ENCODE measurements at places on chromosomes 16 and 17. TPM values are rescaled to one million over a fixed set of nuclear protein-coding genes. Genes with fewer than 3 reads are reported as not detected.

- peak; percentile 96 for DNase-seq
Measured at GRCh38 chr17:42518046-42518754, 17.8 kb upstream of the NAGLU start.

GRCh38 chr16:84724606-84725309 lies 25.0 kb downstream of the USP10 start:
- peak; percentile 46 for DNase-seq

DNA sequence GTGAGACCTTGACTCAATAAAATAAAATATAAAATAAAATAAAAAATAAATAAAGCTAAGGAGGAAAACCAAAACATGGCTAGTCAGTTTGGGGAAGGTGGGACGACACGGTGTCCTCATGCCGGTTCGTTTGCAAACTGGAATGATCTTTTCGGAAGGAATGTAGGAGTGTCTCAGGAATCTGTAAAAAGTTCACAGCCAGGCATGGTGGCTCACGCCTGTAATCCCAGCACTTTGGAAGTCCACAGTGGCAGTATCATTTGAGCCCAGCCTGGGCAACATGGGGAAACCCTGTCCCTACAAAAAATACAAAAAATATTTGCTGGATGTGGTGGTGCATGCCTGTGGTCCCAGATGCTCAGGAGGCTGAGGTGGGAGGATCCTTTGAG lies 14.7 kb upstream of the RPTOR start:
- no peak for DNase-seq

The MAP2K4 gene
- 47.8 TPM for total RNA-seq

GRCh38 chr17:36949461-36949927 lies 740 bp downstream of the AATF start:
- DNase-seq, result no peak

- peak; percentile 93 for DNase-seq
Measured at GRCh38 chr17:82876602-82877379, 37.0 kb upstream of the ZNF750 start.

- no peak for DNase-seq
Measured at GRCh38 chr16:83940630-83941378, 12.2 kb upstream of the OSGIN1 start.

- DNase-seq, result no peak
Measured at GRCh38 chr16:48420437-48420836, 35.2 kb upstream of the SIAH1 start.

DNA sequence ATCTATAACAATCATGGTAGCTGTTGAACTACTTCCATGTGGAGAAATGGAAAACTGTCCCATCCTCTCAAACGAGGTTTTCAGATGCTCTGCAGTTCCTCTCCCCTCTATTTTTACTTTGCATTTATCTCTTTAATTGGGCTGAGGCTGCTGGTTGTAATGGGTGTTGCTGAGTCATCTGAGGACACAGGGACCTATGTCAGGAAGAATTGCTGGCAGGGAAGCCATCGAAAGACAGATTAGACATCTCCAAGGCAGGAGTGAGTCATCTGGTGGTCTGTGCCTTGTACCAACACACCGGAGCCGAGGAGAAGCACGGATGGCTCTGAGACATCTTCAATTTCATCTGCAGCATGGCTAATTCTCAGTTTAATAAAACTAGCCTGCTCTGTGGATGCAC lies 394.5 kb downstream of the GRIN2A start:
- DNase-seq, result no peak

DNA sequence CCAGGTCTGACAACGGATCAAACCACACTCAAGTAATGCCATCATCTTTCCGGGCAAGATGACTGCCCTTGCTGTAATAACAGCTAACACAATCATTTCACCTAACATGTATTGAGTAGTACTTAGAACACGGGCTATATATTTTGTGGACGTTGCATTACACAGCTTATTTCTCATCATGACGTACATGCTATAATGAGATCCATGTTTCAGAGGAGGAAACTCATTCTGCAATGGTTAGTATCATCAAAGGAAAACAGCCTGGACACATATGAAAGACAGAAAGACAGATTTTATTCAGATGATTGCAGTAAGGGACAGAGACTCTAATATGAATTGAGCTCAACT lies 446.7 kb downstream of the HS3ST3B1 start:
- peak; percentile 79 for DNase-seq

All from GM23248 (cell line).